ENCODE measurements at places on chromosomes 6 and 20. TPM values are rescaled to one million over a fixed set of nuclear protein-coding genes. Genes with fewer than 3 reads are reported as not detected.

The RAET1G gene
- total RNA-seq: 0.18 TPM

The THBS2 gene
- not detected for total RNA-seq

The RIMS1 gene
- total RNA-seq: not detected

The MEP1A gene
- total RNA-seq: not detected

The SPINT4 gene
- total RNA-seq: not detected

The ELOVL5 gene
- total RNA-seq: 131 TPM

The FILIP1 gene
- total RNA-seq: not detected

The NFKBIL1 gene
- 18.9 TPM for total RNA-seq

The GINS1 gene
- 40.1 TPM for total RNA-seq

The SLC25A27 gene
- not detected for total RNA-seq

The NOX3 gene
- total RNA-seq: not detected

Data from activated T-helper 1 cell treated with anti-CD3 and anti-CD28 coated beads, Interleukin-12 subunit alpha, Interleukin-12 subunit beta, Interleukin-2, Interleukin-4 antibody, amounts not matched to agents 30 ng/mL and 10 ng/mL and 1 ng/mL, durations not matched to agents 14 hours and 24 hours and 36 hours (primary cell).